Dermis lymphatic vessel endothelial cell (primary cell): ENCODE measurements at places on chromosomes 6 and 20. TPM values are rescaled to one million over a fixed set of nuclear protein-coding genes. Genes with fewer than 3 reads are reported as not detected.

The RIPOR2 gene
- 0.09 and 1.6 TPM in 2 replicates for total RNA-seq

The ANKRD6 gene
- 11.9 and 13.2 TPM in 2 replicates for total RNA-seq

The NOTCH4 gene
- total RNA-seq = 10.6 and 18.9 TPM in 2 replicates

The TNXB gene
- total RNA-seq = 10.1 and 17.2 TPM in 2 replicates

The NHSL1 gene
- total RNA-seq = 20.4 and 42.2 TPM in 2 replicates

The MICA gene
- total RNA-seq = 18.2 and 51.9 TPM in 2 replicates

The PRRT1 gene
- total RNA-seq = under 0.01 TPM in 1 of 2 replicates, not detected in the other

The ZKSCAN3 gene
- 2.2 and 6.3 TPM in 2 replicates for total RNA-seq

The OXT gene
- total RNA-seq = not detected in 2 replicates

The SPINT4 gene
- total RNA-seq = not detected in 2 replicates

The GGTLC1 gene
- total RNA-seq = not detected in 2 replicates

The RIPPLY2 gene
- 0.17 TPM in 1 of 2 replicates, not detected in the other for total RNA-seq

The GSTA2 gene
- not detected in 2 replicates for total RNA-seq

The HIVEP1 gene
- 4.9 and 8.5 TPM in 2 replicates for total RNA-seq

The SRSF12 gene
- 0.17 TPM in 1 of 2 replicates, not detected in the other for total RNA-seq
